ENCODE measurements at places on chromosomes 6 and 20.

GRCh38 chr6:33850869-33851541 lies 47.2 kb upstream of the MLN start:
- no peak for DNase-seq

GRCh38 chr6:97052152-97052787 lies 127.7 kb downstream of the KLHL32 start:
- DNase-seq: no peak

- DNase-seq: peak; percentile 56
Measured at GRCh38 chr20:50169329-50169823, 15.9 kb upstream of the PEDS1 start.

DNA sequence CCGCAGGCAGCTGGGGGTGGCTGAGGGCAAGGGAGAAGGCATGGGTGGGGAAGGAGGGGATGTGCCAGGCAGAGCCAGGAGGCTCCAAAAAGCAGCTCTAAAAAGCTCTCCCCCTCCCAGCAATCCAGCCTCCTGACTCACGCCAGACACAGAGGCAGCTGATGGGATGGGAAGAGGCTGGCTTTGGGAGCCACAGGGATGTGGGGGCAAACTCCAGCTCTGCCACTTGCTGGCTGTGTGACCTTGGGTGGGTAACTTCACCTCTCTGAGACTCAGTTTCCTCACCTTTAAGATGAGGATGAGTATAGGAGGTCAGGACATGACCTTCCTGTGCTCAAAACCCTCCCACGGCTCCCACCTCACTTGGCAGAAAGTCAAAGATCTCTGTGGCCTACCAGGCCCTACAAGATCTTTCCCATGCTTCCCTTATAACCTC lies 148.9 kb downstream of the CEBPB start:
- DNase-seq: no peak

- no peak for DNase-seq
Measured at GRCh38 chr20:51327251-51327841, 215.2 kb downstream of the NFATC2 start.

DNA sequence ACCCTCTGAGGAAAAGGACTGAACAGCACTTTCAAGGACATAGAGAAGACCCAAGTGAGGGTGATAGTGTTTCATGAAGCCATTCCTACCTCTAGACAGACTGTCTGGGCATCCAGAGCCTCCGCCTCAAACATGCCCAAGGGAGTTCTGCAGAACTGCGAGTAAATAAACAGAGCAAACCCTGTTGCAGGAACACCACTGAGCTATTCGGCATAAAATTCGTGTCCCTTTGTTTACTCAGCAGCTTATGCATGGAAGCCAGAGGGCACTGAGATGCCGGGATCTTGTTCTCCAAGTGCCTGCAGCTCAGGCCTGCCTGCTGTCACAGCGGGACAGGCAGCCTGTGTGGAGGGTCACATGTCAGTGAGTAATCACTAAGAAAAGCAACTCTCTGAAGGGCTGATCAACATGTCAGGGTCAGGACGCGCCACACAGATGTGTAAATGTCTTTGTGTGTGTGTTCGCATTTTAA lies 164.9 kb upstream of the HEY2 start:
- DNase-seq: no peak

DNA sequence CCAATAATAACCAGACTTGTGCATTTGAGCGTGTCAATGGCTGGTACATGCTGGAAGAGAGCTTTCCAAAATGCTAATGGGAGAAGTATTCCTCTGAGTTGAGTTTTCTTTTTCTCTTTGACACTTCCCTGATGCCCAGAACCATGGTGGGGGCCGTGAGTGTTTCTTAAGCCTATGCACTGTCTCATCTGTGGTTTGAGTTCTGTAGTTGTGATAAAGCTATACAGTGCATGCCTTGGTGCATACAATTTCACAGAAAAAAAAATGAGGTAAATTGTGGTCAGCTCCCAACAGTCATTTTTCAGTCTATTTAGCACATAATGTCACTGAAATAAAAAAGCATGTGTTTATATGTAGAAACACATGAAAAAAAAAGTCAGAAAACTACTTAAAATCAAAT lies 204.8 kb downstream of the HDGFL1 start:
- DNase-seq: no peak

- DNase-seq: no peak
Measured at GRCh38 chr6:131182991-131183425, 47.7 kb downstream of the AKAP7 start.

- DNase-seq: no peak
Measured at GRCh38 chr6:26472549-26473290, 15.0 kb downstream of the BTN2A1 start.

- DNase-seq: no peak
Measured at GRCh38 chr20:21016751-21017150, 89.4 kb downstream of the LINC00237 start.

DNA sequence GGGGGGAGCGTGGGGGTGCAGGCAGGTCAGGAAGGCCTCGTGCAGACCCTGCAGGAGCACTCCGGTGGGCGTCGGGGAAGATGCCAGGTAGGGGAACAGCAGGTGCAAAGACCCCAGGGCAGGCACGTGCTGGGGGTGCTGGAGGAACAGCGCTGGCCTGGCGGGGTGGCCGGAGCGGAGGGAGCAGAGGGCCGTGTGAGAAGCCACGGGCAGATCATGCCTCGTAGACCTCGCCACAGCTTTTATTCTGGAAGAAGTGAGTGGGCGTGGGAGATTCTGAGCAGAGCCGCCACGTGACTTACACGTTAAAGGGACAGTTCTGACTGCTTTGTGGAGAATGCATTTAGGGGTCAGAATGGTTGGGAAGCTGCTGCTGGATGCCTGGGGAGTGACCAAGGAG lies 9.3 kb downstream of the NTSR1 start:
- no peak for DNase-seq

DNA sequence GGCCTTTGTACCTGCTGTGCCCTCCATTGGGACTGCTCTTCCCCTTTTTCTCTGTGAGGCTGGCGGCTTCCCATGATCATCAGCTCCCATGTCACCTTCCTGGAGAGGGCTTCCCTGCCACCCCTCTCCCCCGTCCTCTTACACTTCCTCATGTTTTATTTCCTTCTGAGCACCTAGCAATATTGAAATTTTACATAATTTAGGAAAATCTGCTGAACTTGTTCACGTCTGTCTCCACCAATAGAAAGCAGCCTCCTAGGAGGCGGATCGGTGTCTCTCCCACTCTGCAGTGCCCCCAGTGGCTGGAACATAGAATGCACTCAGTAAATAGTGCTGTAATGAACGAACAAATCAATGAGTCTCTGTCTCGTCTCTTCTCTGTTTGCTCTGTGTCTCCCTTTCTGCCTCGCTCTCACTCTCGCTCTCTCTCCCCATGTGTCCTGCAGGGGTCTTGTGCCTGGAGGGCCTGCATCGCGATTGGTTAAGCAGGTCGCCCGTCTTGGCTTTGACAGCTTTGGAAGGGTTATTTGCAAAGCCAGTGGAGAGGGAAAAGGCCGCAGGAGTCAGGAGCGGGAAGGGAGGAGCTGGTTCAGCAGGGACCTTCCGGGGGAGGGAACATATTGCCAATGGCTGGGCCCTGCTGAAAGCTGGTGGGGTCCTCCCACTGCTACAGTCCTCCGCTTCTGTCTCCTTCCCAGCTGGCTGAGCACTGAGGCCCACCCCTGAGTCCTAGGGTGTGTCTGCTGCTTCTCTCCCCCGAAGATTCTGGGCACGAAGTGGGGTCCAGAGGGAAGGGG lies 12.1 kb upstream of the OCSTAMP start:
- peak; percentile 24 for DNase-seq

DNA sequence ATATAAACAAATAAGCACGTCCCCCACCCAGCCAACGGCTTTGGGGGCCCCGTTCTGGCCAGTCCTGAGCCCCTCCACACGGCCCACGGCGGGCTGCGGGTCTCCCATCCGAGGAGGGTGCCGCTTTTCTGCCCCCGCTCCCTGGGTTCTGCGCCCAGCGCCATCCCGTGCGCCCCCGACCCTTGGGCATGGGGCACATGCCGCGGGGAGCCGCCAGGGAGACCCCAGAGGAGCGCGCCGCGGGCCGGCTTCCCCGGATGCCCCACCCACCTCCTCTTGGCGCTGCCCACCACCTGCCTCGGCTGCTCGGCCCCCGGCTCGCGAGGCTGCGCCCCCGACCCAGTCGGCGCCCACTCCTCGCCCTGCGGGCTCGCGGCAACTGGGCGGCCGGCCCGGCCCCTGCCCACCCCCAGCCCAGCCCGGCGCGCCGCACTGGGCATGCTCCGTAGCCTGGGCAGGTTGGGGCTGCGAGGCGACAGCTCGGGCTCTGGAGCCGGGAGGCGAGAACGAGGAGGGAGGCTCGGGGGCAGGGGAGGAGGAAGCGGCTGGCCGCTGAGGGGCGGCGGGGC lies 570 bp upstream of the PLCB4 start:
- DNase-seq: no peak
